ENCODE measurements at places on chromosomes 2 and 18. TPM values are rescaled to one million over a fixed set of nuclear protein-coding genes. Genes with fewer than 3 reads are reported as not detected.

DNA sequence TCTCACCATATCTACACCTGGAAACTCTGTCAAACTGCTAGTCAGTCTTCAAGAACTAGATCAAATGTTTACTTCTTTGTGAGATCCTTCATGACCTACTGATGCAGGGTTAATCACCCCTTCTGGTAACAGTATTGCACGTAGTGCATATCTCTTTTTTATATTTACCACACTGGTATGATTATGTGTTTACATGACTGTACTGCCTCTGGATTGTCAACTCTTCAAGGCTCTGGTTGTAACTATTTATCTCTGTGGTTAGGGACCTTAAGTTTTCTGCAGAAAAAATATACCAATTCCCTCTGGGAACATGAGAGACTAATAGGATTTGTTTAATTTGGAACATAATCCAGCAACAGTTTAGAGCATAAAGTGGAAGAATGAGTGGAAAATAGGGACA, 135.5 kb downstream of the PDE1A start:
- DNase-seq: no peak
- H3K27me3 ChIP-seq: no peaks in the 10 kb centered on the region
- H3K4me1 ChIP-seq: no peaks in the 10 kb centered on the region
- no peak overlapping the region for H3K4me3 ChIP-seq

- no peaks in the 10 kb centered on the region for H3K36me3 ChIP-seq
- no peak for DNase-seq
- no peaks in the 10 kb centered on the region for H3K4me1 ChIP-seq
These were observed 21.9 kb downstream of the PIGN start for GRCh38 chr18:62164855-62165487.

- H3K36me3 ChIP-seq: no peaks in the 10 kb centered on the region
- H3K27ac ChIP-seq: no peak overlapping the region
- H3K4me1 ChIP-seq: no peaks in the 10 kb centered on the region
- no peaks in the 10 kb centered on the region for H3K27me3 ChIP-seq
These were observed 79.5 kb upstream of the CTDP1 start for GRCh38 chr18:79600141-79600540.

- no peak overlapping the region for H3K4me3 ChIP-seq
- no peak overlapping the region for H3K27ac ChIP-seq
- no peaks in the 10 kb centered on the region for H3K4me1 ChIP-seq
These were observed 221.1 kb downstream of the ANAPC1 start for GRCh38 chr2:111662771-111663470.

DNA sequence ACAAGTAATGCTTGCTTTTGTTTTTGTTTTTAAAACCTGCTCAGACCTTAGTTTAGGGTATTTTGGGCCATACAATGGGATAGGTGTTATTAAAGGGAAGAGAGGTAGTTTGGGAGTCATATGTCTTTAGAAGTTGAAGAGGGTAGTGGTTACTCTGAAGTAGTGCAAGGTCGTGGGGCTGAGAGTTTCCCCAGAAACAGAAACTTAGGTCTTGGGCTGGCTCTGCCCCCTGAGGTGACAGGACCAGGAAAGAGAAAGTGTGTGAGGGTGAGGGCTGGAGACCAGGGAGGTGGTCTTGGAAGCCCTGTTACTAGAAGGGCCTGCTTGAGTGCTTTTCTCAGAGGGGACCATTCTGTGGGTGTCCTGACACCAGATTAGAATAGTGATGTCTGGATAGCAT, 500.5 kb upstream of the SPHKAP start:
- H3K4me3 ChIP-seq: no peak overlapping the region
- H3K27ac ChIP-seq: no peak overlapping the region
- no peaks in the 10 kb centered on the region for H3K27me3 ChIP-seq
- H3K36me3 ChIP-seq: no peaks in the 10 kb centered on the region

RAB6C gene
- 0.08 TPM for total RNA-seq

EFEMP1 gene
- 16.2 TPM for total RNA-seq

CFC1 gene
- total RNA-seq: not detected

DNA sequence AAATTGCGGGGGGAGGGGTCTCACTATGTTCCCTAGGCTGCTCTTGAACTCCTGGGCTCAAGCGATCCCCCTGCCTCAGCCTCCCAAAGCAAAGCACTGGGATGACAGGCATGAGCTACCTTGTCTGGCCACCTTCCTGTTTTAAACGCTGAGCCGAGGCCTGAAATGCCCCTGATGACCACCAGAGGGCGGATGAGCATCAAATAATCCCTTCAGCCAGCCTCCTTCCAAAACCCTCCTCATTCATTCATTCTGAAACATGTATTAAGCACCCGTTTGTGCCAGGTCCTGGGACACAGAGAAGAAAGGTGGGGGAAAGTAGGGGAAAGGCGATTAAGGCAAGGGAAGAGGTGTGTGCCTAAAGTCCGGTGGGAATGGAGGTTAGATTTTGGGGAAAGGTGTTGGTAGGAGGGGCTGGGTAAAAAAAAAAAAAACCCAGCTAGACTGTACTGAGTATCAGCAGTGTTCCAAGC, 30.7 kb upstream of the PTMA start:
- no peaks in the 10 kb centered on the region for H3K36me3 ChIP-seq
- no peak overlapping the region for H3K4me3 ChIP-seq
- H3K27me3 ChIP-seq: no peaks in the 10 kb centered on the region
- H3K27ac ChIP-seq: no peak overlapping the region
- peaks cover 18% of the 10 kb centered on the region for H3K4me1 ChIP-seq

DNA sequence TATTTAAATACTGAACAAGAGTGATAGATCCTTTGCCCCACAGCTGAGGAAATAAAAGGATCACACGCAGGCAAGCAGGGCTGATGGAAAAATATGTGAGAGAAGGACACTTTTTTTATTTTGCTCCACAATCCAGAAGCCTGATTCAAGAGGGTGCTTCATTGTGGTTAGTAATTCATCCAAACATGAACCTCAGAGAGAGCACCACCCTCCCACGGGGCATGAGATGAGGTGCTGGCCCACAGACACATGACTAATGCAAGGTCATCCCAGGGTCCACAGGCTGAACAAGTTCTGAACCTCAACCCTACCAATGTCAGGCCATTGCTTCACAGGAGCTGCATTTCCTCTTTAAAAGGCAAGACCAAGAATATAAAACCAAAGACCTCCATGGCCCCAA, 239.6 kb downstream of the MREG start:
- H3K4me3 ChIP-seq: no peak overlapping the region
- H3K27me3 ChIP-seq: no peaks in the 10 kb centered on the region

DNA sequence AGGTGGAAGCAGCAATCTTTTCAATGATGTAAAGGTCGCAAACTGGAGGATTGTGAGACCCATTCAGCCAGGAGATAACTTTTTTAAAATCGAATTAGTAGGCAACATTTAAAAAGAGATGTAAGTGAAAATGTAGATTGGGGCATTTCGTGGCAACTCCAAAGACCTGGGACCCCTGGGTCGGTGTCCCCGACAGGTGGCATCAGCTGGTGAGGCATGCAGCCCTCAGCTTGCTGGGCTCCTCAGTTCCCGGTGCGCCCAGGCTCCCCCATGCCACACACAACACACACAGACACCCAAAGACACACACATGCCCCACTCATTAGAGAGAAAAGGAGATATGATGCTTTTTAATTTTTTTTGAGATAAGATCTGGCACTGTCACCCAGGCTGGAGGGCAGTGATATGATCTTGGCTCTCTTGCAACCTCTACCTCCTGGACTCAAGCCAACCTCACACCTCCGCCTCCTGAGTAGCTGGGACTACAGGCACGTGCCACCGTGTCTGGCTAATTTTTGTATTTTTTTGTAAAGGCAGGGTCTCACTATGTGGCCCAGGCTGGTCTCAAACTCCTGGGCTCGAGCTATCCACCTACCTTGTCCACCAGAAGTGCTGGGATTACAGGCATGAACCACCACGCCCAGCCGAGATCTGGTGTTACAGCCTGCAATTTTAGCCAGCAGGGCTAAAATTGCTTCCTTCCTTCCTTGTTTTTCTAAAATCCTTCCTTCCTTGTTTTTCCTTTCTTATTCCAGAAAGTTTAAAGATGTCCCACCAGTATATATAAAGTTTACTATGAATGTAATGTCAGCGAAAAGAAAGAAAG, 122.6 kb upstream of the EPAS1 start:
- H3K27me3 ChIP-seq: no peaks in the 10 kb centered on the region
- H3K36me3 ChIP-seq: no peaks in the 10 kb centered on the region
- peak; percentile 45 for DNase-seq
- H3K4me1 ChIP-seq: no peaks in the 10 kb centered on the region
- H3K27ac ChIP-seq: no peak overlapping the region
- no peak overlapping the region for H3K4me3 ChIP-seq

DNA sequence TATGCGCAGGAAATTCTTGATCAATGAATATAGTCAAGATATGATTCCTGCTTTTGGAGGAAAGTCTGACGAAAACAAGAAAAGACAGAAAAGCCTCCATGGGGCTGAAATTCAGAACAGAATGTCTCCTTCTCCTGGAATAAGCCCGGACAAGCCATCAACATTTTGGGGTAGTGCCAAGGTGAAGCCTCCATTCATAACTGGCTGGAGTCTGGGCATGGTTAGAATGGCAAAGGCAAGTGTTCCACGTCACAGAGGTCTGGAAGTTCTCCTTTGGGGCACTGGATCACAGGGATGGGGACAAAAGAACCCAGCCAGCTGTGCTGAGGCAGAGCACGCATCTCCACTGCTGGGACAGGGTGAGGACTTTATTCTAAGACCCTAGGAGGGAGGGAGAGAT, 505.7 kb downstream of the CMPK2 start:
- no peak overlapping the region for H3K27ac ChIP-seq
- no peak overlapping the region for H3K4me3 ChIP-seq
- no peaks in the 10 kb centered on the region for H3K4me1 ChIP-seq
- DNase-seq: no peak
- H3K36me3 ChIP-seq: no peaks in the 10 kb centered on the region
